ENCODE measurements at places on chromosomes 5 and 9.

- no peak for DNase-seq
Observed at GRCh38 chr9:23779220-23779619, 46.8 kb downstream of the ELAVL2 start.

GRCh38 chr9:109382182-109382581, 61.3 kb upstream of the EPB41L4B start:
- no peak for DNase-seq

GRCh38 chr9:78118742-78119473, 87.3 kb upstream of the GNAQ start:
- DNase-seq: no peak

GRCh38 chr5:78562714-78563330, 85.8 kb downstream of the LHFPL2 start:
- no peak for DNase-seq

- no peak for DNase-seq
Observed at GRCh38 chr9:137558127-137558526, 6.4 kb downstream of the MRPL41 start.

GRCh38 chr5:13250464-13251291, 693.8 kb downstream of the DNAH5 start:
- DNase-seq: peak; percentile 2
